ENCODE measurements at places on chromosomes 2 and 18. TPM values are rescaled to one million over a fixed set of nuclear protein-coding genes. Genes with fewer than 3 reads are reported as not detected.

Gene STAT4
- total RNA-seq: 6.5 TPM

Gene ZNF804A
- 0.09 TPM for total RNA-seq

Gene GEN1
- 2.3 TPM for total RNA-seq

Gene TSPYL6
- total RNA-seq: 0.32 TPM

Gene FN1
- 89.6 TPM for total RNA-seq

Gene VIT
- 36.4 TPM for total RNA-seq

Gene AFF3
- total RNA-seq: 2.9 TPM

Gene CD28
- total RNA-seq: 9.0 TPM

DNA sequence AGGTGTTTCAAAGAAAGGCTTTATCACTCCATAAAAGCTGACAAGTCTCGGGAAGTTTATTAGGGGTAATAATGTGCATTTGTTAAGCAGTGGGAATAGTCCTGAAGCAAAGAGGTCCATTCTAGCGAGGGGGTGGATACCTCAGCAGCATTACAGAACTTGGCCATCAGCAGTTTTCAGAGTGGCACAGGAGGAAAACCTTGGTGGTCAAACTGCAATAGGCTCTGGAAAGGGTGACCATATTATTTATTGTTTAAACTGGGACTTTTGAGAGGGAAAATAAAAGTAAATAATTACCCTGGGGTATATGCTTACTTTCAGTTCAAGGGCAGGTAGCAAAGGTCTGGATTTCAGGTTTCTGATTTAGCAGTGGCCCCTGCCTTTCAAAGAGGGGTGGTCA, 115.5 kb upstream of the KLHL14 start:
- no peak for DNase-seq

GRCh38 chr2:213991453-213992108, 419.3 kb upstream of the VWC2L start:
- DNase-seq: no peak

- no peak for DNase-seq
Observed at GRCh38 chr18:77124452-77124922, 8.1 kb downstream of the MBP start.

GRCh38 chr2:6906165-6906741, 11.0 kb upstream of the RNF144A start:
- DNase-seq: no peak

GRCh38 chr2:191713837-191714236, 35.9 kb downstream of the NABP1 start:
- DNase-seq: no peak

DNA sequence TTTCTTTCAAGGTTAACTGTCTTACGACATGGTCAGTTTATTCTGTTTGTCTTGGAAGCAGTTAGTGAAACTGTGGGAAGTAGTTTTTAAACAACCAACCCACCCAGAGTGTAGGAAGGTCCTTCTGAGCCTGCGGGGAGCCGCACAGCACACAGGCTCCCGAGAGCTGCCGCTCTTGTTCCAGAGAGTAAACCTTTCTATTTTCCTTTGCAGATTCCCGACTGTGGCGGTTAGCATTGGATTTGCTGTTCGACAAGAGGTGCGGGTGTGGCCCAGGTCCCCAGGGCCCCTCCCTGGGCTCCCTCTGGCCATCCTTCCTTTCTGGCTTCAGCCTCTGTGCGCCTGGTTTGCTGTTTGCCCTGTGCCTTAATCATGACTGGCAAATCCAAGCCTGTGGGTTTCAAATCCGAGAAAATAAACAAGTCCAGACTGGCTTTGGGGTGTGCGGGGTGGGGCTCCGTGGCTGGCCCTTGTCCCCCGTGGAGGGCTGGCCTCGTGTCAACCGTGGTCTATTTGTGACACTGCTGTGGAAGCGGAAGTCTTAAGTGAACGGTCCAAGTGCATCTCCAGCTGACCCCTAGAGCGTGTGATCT, 30.7 kb downstream of the IMPA2 start:
- no peak for DNase-seq

- peak; percentile 63 for DNase-seq
Observed at GRCh38 chr2:46812361-46813019, 103.1 kb downstream of the MCFD2 start.

- DNase-seq: no peak
Observed at GRCh38 chr18:3612315-3612714, 162.3 kb downstream of the TGIF1 start.

GRCh38 chr2:54859997-54860701, 136.7 kb downstream of the EML6 start:
- no peak for DNase-seq

DNA sequence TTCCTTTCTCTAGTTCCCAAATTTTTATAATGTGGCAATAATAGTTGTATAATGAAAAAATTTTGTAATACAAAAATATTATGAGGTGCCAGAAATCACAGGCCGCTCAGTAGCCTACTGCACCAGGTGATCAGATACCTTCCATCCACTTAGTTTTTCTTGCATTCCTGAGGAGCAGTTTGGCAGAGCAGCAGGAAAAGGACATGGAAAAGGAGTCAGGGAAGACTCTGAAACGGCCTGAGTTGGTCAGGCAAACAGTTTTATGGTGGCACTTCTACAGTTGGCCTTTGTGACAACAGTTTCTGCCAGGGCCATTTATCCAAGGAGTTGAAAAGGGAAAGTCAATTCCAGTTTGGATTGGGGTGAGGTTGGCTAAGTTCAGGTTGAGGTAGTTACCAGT, 165.4 kb upstream of the ALPP start:
- DNase-seq: no peak

- DNase-seq: no peak
Observed at GRCh38 chr18:22057908-22058527, 111.4 kb upstream of the GATA6 start.

DNA sequence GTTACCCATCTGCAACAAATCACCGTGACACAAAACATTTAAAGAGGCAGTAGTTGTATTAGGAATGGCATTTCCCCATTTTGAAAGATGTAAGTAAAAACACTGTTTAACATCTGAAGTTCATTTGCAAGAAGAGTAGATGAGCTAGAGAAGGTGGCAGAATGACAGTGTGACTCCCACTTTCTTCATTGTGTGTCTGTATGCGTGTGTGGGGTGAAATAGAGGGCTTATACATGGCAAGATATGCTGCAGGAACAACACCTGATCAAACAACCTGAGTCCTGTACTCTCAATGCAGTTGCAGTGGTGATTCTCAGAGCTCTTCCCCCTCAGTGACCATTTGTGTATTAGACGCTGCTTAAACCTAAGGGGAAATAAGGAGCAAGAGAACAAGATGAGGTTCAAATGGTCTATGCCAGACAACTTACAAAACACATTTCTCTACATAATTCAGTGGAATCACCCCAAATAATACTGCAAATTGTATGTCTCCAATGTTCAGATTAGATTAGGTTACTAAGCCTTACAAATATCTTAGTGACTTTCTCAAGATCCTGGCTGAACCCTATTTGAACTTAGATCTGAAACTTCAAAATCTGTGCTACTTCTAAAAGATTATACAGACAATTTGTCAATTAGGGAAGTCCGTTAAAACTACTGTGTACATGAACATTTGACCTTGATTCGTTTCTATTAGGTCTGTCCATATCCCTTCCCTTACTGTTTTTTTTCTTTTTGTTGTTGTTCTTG, 230.1 kb downstream of the LRRTM1 start:
- DNase-seq: no peak

DNA sequence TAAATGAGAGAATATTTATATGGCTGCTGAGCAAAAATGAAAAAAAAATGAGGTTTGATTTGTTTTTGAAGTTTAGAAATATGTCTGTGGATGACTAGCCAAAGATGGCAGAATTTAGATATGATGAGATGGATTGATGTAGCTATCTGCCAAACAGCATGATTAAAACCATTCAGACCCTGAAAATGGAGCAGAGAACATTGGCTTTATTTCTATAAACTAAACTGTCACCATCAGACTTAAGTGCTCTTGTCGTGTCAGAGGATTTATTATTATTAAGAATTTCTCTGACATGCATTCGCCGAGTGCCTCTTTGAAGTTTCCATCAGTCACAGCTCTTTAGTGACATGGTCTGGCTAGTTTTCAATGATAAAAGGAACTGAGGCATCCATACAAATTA, 151.7 kb downstream of the LRRTM4 start:
- DNase-seq: no peak

Data from omental fat pad (tissue), 4 donors.